ENCODE measurements at places on chromosomes 5 and 9.

DNA sequence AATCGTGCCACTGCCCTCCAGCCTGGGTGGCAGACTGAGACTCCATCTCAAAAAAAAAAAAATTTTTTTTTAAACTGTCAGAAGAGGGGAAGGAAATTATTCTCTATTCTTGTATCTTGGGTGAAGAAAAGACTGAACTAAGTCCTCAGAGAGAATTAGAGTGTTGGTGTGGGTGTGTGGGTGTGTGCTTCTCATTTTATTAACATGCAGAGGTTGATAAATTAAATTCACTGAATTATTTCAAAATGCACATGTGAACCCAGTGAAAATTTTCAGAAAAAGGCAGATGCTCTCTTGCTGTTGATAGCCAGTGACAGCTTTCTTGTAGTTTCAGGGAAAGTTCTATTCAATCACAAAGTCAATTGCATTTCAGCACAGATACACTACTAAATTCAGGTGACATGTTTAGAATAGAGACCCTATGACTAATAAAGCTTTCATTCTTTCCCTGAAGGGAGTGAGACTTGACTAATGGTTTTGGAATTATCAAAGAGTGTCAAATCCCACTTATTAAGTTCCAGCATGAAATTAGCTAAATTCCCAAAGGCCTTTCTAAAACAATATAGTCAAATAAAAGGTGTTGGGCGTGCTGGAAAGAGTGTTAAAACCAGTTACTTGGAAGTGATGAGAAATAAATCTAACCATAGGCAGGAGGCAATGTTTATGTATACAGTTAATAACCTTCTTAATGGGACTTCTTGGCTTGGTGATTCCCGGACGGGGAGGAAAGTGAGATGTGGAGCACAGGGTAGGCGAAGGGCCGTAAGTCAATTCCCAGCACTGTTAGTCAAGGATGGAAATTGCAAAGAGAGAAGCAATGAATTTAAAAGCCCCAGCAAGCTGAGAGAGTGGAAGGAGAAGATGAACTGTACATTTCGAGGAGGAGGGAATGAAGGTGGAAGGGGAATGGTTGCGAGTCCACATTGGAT lies 103.2 kb upstream of the SPATA31D4 start:
- DNase-seq, result no peak

DNA sequence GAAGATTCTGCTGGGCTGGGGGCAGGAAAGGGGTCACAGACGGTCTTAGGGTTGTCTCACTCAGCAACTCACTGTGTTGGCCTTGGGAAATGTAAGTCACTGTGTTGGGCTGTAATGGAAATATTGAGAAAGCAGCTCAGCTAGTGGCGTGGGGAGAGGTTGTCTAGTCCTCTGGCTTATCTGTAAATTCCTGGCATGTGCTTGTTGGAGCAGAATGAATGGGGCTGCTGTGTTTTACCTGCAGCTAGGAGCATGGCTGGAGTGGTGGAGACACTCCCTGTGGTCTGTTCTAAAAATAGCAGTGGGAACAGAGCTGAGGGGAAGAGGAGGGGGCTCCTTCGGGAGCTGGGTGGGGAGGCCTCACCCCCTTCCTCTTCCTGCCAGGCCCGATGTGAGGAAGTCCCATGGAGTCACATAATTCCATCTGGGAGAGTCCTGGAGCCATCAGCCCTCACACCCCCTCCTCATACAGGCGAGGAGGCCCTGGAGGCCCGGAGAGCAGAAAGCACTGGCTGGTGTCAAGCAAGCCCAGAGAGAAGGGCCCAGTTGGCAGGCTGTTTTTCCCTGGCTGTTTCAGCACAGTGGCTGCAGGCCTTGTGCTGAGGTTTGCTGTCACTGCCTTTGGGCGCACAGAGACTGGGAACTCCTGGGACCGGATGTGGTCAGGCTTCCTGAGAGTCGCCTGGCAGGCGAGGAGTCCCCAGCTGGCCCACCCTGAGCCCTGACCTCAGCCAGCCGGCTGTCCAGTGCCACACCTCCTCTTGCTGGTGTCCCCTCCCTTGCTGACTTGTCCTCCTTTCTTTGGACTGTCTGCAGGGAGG lies 84.9 kb downstream of the RGS3 start:
- DNase-seq, result peak; percentile 21

DNA sequence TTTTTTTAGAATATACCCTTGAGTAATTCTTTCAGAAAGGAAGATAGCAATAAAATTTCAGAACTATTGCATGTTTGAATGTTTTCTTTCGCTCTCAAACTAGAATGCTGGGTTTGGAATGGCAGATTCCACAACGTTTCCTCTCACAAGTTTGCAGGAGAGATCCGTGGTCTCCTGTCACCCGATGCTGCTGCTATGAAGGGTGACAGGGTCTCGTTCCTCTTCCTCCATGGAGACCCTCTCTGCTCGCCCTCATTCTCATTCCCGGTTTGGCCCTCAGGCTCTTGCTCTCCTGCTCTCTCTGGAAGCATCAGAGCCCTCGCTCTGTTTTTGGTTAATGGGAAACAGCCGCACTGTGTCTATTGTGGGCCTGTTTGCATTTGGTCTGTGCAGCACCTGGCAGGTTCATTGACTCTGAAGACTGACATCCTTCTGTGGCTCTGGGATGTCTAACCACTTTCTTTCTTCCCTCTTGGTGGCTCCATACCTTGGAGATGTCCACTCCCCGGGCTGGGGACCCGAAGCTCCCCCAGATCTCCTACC lies 12.6 kb upstream of the FAM163B start:
- no peak for DNase-seq

- peak; percentile 94 for DNase-seq
Measured at GRCh38 chr5:130871346-130872086, 293.5 kb downstream of the HINT1 start.

- peak; percentile 34 for DNase-seq
Measured at GRCh38 chr9:70421272-70422180, 7.1 kb upstream of the KLF9 start.

Measured in fibroblast of skin of scalp (primary cell).